Activated CD4-positive, alpha-beta T cell treated with anti-CD3 and anti-CD28 coated beads, Interleukin-2, Interleukin-6, amounts not matched to agents 100 ng/mL and 50 ng/mL, durations not matched to agents 16 hours and 8 hours (primary cell): ENCODE measurements at places on chromosomes 12 and 14.

DNA sequence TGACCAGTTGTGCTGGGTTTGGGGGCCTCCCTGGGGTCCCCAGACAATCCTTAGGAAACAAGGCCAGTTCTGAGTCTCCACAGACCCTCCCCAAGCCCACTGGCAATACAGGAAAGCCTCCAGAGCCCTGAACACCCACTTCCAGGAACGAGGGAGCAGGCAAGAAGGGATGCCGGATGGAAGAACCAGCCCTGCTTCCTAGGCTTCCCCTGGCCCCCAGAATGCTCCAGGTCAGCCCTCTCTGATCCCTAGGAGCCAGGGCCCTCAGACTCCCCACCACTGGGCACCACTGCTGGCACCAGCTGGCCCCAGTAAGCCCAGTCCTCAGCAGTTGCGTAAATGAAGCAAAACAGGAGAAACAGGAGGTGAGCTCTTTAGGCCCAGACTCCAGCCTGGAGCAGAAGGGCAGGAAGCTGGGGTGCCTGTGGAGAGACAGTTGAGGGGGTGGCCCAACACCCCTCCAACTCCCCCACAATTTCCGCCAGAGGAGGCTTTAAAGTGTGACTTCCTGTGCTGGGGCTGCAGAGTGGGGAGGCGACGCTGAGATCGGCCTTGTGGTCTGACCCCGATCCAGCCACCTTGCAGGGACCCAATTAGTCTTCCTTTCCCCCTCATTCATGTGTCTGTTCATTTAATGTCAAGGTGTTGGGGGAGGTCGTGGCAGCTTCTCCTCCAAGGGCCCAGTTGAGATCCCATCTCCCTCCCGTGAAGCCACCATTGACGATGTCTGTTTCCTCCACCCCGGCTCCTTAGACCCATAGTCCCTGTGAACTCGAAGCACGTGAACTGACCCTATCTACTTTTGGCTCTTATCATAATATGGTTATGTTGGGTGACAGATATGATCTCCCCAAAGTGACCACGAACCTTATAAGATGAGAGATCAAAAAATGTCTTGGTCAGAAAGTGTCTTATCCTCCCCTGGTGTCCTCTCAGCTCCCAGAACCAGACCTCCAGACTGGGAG, 4.7 kb downstream of the TNFRSF1A start:
- DNase-seq = peak; percentile 82

GRCh38 chr12:106239951-106240335, 7.9 kb downstream of the CKAP4 start:
- no peak for DNase-seq

DNA sequence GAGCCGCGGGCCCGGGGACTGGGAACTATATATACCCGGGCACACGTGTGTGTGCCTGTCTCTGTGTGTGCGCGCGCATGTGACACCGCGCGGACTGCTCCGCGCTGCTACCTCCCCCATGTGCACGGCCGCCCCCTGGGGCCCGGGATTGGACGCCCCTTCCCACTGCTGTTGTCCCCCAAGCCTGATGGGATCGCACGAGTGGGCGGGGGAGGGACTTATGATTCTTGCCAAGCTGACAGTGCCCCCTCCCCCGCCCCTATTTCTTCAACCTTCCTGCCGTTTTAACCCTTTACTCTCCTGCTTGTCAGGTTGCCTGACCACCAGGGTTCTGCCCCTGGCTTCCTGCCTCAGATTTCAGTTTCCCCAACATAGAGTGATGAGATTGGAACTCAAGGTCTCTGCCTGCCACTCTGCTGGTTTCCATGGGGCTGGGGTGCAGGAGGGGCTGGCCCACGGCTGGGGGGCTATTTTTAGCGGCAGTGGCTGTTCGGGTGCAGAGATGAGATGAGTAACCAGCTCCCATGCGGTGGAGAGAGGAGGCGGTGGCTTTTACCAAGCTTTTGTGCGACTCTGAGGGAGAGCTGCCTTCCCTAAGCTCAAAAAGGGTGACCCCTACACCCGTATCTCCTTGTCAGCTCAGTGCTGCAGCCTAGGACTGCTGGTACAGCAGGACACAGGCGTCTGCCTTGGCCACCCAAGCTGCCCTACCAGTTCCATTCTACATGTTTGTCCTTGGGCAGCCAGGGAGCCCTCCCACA, at the start of gene DDN:
DDN (minus strand) TSS at position 5 of the 761 bp plus-strand sequence. CDS start 88 bp downstream, outside the sequence.
- DNase-seq = peak; percentile 62

DNA sequence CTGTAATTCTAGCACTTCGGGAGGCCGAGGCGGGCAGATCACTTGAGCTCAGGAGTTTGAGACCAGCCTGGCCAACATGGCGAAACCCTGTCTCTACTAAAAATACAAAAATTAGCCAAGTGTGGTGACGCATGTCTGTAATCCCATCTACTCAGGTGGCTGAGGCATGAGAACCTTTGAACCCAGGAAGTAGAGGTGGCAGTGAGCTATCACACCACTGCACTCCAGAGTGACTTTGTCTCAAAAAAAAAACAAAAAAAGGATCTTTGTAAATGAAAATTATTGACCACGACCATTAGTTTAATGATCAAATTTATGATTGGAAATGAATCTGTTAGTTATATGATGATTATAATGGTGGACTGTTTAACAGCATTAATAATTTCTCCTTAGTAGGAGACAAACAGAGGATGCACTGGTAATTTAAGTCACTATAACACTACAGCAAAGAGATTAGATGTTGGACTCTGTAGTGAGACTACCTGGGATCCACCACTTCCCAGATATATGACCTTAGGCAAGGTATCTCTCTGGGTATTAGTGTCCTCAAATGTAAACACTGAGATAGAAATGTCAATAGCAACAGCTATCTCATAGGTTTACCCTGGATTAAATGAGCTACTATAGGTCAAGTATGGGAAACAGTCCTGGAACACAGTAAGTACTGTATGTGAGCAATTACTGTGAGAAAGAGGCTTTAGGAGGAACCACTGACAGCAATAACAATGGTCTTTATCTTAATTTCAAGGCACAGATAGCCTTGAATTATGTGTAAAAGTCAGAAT, 214.7 kb downstream of the NOVA1 start:
- DNase-seq = no peak

DNA sequence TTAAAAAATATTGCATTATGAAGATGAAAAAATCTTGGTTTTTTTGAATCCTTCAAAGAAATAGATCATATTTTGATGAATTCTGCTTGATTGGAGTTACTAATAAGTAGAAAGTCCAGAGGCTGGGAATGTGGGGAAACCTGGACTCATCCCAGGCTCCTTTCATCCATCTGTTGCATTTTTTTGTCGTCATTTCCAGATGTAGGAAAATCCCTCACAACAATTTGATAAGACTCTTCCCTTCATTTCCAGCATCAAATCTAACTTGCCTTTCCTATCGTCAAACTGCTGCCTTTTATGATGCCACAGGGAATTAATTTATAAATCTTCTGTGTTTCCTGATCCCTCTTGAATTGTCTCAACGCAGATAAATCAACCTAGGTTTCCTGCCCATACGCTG, 211.6 kb downstream of the FBXL14 start:
- DNase-seq = no peak

GRCh38 chr12:52191841-52192791, at the start of gene KRT80:
TSS of gene KRT80 (minus strand) at chr12:52192014. CDS start at chr12:52191902, 112 bp downstream.
- peak; percentile 6 for DNase-seq

GRCh38 chr14:97441740-97442362, 644.7 kb downstream of the VRK1 start:
- peak; percentile 30 for DNase-seq

DNA sequence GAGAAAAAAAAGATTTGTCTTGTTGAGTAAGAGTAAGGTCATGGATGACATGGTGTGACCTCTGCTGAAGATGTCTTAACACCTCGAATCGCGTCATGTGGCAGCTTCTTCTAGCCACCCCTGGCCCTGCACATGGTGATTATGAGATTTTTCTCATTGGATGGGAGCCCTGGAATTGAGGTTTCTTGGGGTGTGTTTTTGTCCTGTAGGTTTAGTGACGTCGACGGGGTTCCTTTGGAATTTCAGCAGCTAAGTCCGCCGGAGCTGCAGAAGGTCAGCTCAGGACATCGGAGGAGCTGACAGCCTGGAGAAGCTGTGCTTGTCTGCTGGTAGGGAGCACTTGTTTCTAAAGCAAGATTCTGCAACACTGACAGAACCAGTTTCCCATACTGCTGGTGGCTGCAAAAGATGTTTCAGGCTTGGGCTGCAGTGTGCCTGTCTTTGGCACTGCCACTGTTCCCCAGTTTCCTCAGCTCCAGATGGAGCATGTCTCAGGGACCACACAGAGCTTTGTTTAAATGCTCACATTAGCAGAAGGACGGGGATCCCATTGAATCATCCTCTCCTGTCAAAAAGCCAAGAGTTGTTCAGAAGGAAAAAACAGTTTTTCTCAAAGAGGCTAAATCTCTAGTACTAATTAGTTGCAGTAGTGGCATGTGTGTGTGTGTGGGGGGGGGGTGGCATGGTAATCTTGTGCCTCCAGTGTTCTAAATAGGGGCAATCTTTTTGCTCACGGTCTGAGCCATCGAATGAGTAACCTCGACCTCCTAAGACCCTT, 5.2 kb upstream of the FOS start:
- no peak for DNase-seq

- DNase-seq = no peak
These were observed 282.9 kb downstream of the RMST start for GRCh38 chr12:97745406-97746101.

DNA sequence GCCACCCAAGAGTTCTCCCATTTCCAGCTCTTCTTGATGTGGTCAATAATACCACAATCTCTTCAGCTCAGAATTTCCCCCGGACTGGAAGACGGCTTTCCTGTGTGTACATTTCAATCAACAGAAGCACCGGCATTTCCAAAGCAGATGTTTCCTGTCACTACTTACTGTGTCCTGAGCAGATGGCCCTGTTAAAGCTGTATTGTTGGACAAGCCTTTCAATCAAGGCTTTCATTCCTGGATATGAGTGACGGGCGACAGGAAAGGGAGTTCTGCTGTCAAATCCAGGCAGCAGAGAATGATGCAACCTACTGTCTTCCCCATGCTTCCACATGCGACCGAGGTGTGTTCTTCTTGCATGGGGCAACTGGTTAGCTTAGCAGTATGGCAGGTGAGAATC, 76.4 kb upstream of the CCDC60 start:
- no peak for DNase-seq

GRCh38 chr14:53034036-53034435, 83.2 kb upstream of the FERMT2 start:
- no peak for DNase-seq

- no peak for DNase-seq
These were observed 94.9 kb upstream of the NEDD1 start for GRCh38 chr12:96812153-96812552.

DNA sequence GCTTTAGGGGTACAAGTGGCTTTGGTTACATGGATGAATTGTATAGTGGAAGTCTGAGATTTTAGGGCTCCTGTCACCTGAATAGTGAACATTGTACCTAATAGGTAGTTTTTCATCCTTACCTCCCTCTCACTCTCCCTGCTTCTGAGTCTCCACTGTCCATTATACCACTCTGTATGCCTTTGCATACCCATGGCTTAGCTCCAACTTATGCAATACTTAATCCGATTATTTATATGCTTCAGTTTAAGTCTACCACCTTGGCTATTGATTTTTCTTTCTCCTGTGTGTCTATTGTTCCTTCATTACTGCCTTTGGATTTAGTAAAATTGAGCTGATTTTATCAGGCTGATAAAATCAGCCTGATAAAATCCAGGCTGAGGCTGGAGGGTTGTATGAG, 30.5 kb upstream of the C12orf71 start:
- no peak for DNase-seq

DNA sequence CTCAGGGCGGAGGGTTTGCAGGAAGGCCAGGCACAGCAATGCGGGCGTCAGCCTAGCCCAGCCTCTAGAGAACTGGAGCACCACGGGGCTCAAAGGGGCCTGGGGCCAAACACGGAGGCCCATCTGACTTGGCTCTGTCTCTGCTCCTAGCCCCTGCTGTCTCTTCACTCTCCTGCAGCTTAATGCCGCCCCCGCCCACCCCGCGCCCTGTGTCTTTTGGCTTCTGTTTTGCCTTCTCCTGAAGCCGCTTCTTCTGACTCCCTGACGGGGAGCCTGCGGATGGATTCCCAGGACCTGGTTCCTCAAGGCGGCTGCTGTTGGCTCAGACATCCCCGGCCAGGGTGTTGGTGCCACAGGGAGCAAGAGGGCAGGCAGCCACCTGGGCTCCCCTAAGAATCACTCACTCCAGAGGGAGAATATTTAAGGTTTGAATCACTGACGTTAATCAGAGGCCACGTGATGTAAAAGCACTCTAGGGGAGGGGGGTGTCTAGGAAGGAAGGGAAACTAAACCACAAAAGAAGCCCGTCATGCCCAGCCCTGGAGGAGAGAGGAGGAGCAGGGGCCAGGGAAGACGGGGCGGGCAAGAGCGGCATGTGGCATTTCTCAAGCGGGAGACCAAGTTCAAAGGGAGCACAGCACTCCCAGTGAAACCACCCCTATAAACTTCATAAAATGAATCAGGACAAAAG, 36.9 kb upstream of the PRMT8 start:
- DNase-seq = no peak

DNA sequence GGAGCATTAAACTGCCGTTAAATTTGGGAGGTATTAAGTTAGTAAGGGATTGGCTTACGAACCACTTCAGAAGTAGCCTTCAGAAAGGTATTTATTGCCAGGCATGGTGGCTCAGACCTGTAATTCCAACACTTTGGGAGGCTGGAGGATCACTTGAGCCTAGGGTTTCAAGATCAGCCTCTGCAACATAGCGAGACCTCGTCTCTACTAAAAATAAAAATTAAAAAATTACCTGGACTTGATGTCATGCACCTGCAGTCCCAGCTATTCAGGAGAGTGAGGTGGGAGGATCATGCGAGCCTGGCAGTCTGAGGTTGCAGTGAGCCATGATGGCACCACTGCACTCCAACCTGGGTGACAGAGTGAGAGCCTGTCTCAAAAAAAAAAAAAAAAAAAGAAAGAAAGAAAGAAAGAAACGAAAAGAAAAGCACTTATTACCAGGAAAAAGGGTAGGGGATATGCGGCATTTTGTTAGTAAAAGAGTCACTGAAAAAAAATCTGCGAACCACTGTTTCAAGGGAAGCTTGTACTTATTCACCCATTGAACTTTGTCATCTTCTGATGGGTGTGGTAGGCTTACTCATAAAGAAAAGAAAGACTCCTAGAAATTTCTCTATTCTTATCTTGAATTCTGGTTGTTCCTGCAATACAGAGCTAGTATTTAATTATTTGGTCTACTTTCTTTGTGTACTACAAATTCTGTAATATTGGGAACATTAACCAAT, 33.6 kb upstream of the PLEKHA5 start:
- DNase-seq = no peak

DNA sequence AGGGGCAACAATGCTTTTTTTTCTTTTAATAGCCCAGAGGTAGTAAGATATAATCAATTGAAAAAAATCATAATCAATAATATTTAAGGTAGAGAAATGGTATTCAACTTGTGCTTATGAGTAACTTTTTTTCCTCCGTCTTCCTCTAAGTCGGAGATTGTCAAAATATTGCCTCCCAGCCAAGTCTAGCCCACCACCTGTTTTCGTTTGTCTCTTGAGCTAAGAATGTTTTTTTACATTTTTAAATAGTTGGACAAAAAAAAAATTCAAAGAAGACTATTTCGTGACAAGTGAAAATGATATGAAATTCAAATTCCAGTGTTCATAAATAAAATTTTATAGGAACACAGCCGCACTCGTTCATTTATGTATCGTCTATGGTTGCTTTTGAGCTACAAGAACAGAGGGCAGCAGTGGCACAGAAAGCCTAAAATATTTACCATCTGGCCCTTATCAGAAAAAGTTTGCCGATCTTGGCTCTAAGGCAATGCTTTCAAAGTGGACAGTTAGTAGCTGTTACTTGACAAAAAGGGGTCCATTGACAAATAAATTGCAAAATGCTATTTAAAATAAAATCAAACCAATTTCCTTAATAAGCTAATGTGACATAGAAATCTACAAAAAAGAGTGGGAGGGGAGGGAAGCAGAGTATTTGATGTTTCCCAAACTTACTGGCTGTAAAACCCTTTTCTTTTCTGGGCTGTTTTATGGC, 40.8 kb upstream of the MAX start:
- no peak for DNase-seq

- peak; percentile 82 for DNase-seq
These were observed 437 bp downstream of the ERO1A start for GRCh38 chr14:52694761-52695480.
